ENCODE measurements at places on chromosomes 5 and 9. TPM values are rescaled to one million over a fixed set of nuclear protein-coding genes. Genes with fewer than 3 reads are reported as not detected.

The OR13J1 gene
- not detected for total RNA-seq

The SLC12A2 gene
- total RNA-seq = 25.3 TPM

The EPB41L4B gene
- 2.1 TPM for total RNA-seq

The SLC1A3 gene
- total RNA-seq = 76.9 TPM

The MARCHF11 gene
- total RNA-seq = not detected

The PAEP gene
- total RNA-seq = not detected

The PLPP7 gene
- total RNA-seq = 16.3 TPM

The CNTRL gene
- total RNA-seq = 7.1 TPM

The NIPSNAP3A gene
- total RNA-seq = 42.7 TPM

The SPATA31A3 gene
- total RNA-seq = not detected

The LRRC19 gene
- total RNA-seq = under 0.01 TPM

The F2RL1 gene
- total RNA-seq = 5.3 TPM

The SLC34A1 gene
- total RNA-seq = not detected

The NTMT1 gene
- 26.4 TPM for total RNA-seq

The NR5A1 gene
- total RNA-seq = not detected

The INIP gene
- total RNA-seq = 15.6 TPM

The CAMK2A gene
- 0.88 TPM for total RNA-seq

The INSL6 gene
- not detected for total RNA-seq

The PDLIM4 gene
- 47.7 TPM for total RNA-seq

The SPATA24 gene
- 3.6 TPM for total RNA-seq

The OTULINL gene
- total RNA-seq = 0.36 TPM

All from osteoblast (primary cell).